ENCODE measurements at places on chromosomes 3 and 15.

- DNase-seq: no peak
Observed at GRCh38 chr15:90016721-90017120, 15.6 kb downstream of the ZNF710 start.

GRCh38 chr3:123723070-123723469 is 138.2 kb upstream of the HACD2 start:
- no peak for DNase-seq

DNA sequence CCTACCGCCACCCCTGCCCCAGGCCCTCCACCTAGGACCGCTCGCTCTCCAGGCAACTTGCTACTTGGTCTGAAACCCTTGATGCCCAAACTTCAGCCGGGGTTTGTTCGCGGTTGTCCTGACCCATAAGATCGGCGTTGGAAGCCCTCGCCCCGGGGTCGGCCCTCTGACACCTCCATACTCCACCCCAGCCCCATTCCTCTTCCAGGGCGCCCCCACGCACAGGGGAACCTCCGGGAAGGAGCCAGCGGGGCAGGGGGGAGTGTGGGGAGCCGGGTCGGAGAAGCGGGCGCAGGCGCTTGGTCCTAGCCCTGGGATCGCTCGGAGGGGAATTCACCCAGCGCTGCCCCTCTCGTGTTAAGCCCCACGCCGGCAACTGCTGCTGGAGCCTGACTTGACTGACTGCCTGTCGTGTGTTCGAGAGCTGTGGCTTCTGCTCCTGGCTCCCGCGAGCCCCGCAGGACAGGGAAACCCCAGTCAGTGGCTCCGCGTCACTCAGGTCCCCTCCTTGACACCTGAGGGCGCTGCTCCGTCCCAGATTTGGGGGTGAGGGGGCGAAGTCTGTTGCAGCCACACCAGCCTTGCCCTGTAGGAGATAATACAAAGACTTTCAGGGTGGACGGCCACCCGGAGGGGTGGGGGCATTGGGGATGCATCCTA is 675 bp downstream of the RYR3 start:
- DNase-seq: no peak

- DNase-seq: no peak
Observed at GRCh38 chr3:126435456-126436315, 40.0 kb downstream of the ZXDC start.

- no peak for DNase-seq
Observed at GRCh38 chr3:144963810-144964209, 992.2 kb downstream of the DIPK2A start.

DNA sequence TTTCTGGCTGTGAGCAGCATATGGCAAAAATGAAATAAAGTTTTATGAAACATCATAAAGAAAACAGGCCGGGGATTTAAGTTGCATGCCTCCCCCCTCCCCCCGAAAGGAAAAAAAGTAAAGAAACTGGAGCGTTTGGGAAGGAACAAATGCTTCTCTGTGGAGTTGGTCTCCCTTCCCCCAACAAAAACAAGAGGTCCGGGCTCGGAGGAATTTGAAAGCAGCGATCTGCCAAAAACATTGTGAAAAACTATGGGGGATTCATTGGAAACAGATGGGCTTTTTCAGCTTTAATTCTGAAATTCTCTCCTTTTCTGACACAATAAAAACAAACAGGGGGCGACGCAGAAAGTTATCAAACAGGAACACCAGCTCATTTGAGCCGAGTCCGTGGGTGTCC is 17.0 kb downstream of the RGMA start:
- no peak for DNase-seq

- no peak for DNase-seq
Observed at GRCh38 chr3:43400781-43401730, 114.7 kb downstream of the SNRK start.

- no peak for DNase-seq
Observed at GRCh38 chr15:37891766-37892368, 42.6 kb upstream of the TMCO5A start.

- no peak for DNase-seq
Observed at GRCh38 chr3:197528190-197528589, 27.6 kb downstream of the BDH1 start.

DNA sequence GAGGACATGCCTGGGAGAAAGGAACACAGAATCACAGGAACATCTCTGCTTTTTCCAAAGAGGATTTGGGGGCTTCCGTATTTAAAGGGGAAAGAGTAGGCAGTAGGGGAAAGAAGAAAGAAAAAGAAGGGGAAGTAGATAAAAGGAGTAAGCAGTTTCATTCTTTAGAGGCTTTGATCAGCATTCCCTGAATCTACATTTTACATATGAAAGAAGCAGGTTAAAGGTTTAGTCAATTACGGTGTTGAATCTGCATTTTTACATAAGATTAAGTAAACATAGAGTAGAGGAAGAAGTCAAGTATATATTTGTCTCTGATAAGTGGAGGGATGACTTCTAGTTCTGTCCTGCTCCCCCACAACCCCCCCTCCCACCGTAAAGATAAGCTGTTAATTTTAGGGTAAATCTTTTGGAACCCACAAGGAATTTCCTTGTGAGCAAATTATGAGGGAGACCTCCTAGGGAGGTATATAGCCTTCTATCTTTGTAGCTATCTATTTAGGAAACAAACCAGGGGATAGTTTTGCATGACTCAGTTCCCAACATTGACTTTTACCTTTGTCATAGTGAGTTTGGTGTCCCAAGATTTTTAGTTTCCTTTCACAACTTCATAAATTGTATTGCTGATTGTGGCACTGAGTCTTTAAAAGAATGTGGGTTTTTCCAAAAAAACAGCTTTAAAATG is 8.7 kb upstream of the P2RY12 start:
- no peak for DNase-seq

GRCh38 chr15:29425864-29426263 is 156.2 kb upstream of the NSMCE3 start:
- DNase-seq: no peak

DNA sequence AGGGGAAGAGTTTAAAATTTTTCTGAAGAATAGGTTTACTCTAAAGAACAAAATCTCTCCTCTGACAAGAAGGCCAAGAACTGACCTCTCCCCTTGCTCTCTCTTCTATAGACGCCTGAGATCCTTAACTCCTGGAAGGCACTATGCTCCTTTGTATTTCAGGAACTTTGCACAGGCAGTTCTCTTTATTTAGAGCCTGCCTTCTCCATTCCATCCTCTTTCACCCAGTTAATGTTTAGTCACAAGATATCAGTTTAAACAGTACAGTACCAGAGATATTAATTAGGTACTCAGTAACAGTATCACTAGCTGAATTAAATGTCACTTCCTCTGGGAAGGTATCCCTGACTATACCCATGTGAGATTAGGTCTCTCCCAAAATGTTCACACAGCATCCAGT is 33.5 kb downstream of the HERC1 start:
- DNase-seq: no peak

Data from GM06990 (cell line).